Activated CD8-positive, alpha-beta memory T cell treated with anti-CD3 and anti-CD28 coated beads for 4 hours (primary cell): ENCODE measurements at places on chromosomes 6 and 20.

GRCh38 chr6:12245763-12246718 lies 44.1 kb upstream of the EDN1 start:
- no peak for DNase-seq

DNA sequence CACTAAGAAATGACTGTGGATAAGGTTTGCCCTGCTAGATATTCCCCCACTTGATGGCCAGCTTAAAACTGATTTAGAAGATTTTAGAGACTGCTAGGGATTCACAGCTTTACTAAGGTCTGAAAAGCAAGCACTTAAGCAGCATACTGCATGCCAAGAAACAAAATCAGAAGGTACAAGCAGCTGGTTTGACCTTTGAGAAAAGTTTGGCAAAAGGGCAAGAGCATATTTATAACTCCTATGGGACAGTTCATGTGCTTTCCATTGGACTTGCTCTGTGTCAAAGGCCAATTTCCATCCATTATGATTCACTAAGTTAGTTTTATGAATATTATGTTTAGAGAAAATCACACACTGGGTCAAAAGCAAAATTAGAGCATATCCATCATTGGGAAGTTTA lies 402.8 kb downstream of the PKHD1 start:
- no peak for DNase-seq

- DNase-seq, result no peak
Measured at GRCh38 chr6:158642097-158642601, 2.4 kb downstream of the DYNLT1 start.

GRCh38 chr6:88492824-88493223 lies 326.7 kb upstream of the CNR1 start:
- no peak for DNase-seq

DNA sequence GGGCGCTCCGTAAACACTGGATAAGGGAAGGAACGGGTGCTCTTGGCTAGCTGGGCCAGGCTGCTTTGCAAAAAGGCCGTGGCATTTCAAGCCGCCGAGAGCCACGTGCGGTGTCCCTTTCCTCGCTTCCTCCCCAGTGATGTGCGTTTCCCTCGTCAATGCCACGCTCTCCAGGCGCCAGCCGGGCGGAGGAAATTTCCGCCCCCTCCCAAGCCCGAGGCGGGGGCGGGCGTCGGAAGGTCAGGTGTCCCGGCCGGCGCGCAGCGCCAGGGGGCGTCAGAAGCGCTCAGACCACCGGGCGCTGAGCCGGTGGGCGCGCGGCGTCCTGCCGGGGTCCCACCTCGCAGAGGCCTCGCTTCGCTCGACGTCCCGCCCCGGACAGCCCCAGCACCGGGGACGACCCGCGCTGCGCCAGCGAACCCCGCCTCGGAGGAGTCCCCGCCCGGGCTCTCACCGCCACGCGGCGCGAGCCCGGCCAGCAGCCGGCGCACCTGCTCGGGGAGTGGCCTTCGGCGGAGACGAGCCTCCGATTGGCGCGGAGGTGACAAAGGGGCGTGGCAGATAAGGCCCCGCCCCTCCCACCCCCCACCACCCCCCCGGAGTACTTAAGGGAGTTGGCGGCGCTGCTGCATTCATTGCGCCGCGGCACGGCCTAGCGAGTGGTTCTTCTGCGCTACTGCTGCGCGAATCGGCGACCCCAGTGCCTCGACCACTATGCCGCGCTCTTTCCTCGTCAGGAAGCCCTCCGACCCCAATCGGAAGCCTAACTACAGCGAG lies at the start of gene SNAI1:
Gene SNAI1, plus strand, starts transcription at position 635 of the 777 bp plus-strand sequence. Its CDS starts 80 bp downstream, at position 715.
- DNase-seq, result peak; percentile 59

DNA sequence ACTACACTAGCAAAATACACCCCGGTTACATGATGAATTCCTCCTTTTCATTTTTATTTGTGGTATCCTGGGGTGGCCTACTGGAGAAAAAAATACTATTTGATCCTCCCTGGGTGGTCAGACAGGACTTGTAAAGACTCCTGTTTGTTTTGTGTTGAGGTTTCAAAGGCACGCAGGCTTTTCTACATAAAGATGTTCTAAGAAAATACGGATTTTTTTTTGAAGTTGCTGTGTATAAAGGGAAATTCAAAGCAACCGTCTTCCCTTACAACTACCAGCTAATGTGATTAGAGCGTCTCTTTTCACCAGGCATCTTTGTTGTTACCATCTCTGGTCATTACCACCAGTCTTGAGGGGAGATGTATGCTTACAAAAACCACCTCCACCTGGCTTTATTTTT lies 187.1 kb downstream of the SOX4 start:
- DNase-seq, result no peak

DNA sequence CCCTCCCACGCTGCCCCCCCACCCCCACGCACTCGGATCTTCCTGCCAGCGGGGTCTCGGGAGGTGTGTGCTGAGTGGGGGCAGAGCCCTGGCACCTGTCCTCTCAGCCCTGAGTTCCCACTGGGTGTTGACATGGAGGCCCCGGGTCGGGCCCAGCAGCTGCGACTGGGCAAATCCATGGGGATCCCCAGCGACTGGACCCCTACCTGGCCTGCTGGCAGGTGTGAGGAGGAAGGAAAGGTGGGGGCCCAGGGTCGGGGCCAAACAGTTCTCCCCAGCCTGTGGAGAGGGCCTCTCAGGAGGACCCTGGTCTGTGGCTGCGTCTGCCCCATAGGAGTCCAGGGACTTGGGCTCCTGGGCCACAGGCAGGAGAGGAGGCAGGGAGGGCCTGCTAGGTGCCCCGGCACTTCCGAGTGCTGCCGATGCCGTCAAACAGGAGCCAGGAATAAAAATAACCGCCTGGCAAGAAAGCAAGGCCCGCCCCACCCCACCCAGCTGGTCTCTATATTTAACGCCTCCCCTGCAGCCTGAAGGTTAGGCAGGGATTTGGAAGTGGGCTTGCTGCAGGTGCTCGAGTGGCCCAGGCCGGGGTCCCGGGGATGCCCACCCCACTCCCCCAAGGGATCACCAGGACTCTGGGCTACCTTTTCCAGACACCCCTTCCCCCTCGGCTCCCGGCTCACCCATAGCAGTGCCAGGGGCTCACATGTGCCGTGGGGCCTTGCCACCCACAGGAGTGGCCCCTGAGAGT lies 1.4 kb upstream of the EEF1A2 start:
- DNase-seq, result no peak

DNA sequence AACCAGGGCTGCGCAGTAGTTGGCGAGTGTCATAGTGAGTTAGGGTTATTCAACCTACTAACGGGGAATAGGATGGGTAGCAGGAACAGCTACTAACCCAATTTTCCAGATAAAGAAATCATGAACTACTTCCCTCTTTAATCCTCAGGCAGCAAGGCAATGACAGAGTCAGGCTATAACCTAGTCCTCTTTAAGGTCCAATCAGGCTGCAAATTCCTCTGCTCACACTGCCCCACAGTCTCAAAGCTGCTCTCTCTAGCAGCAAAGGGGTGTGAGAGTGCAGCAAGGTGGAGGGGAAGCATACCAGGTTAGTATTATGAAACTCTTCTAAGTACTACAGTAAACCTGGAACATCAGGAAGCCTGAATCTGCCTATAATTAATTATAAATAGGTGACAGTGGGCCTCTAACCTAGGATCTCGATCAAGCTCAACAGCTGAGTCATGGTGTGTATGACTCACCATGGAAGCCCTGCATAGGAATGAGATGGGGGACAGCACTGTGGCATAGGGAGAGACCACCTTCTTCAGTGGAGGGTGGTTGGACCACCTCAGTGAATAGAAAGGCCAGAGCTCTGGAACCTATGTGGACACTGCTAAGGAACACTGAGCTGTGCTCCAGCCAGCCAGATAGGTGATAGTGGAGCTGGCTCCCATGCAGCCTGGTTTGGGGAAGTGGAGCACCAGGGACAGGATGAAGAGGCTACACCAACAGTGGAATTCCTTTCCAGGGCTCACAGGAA lies 7.9 kb downstream of the PEX6 start:
- DNase-seq, result no peak

GRCh38 chr6:31830886-31831335 lies 3.4 kb downstream of the HSPA1B start:
- no peak for DNase-seq

GRCh38 chr6:117681162-117681741 lies 6.0 kb downstream of the NUS1 start:
- DNase-seq, result no peak

DNA sequence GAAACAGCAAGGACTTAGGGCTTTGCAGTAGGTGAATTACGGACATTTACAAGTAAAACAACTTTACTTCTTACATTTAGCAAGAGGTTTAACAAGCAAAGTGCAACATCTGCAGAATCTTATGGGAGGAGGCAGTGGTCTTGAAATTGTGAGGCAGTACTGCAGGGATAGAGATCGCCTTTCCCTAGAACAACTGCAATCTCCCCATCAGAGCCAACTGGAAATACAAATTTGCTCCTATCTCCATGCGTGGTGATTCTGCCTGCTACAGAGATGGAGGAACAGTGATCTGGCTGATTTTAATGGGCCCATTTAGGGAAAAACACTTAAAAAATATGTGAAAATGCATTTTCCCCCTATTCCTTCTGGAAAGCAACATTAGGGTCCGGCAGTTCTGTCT lies 25.9 kb downstream of the GNAS start:
- DNase-seq, result no peak

DNA sequence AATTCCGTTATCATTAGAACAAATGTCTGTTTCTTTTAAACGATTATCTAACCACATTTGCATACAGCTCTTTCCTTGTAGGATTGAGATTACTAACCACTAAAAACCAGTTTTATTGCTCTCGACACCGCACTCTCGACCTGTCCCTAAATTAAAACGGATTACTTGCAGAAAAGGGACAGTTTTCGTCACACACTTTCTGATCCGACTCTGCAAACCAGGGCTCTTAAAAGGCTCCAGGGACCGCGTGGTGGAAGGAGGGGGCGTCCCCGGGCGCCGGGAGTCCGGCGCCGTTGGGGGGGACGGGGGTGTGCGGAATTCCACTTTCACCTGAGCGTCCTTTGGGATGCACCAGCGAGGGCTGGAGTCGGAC lies 731 bp downstream of the MAK start:
- DNase-seq, result no peak

GRCh38 chr6:89120371-89120770 lies 2.5 kb upstream of the SRSF12 start:
- DNase-seq, result no peak

DNA sequence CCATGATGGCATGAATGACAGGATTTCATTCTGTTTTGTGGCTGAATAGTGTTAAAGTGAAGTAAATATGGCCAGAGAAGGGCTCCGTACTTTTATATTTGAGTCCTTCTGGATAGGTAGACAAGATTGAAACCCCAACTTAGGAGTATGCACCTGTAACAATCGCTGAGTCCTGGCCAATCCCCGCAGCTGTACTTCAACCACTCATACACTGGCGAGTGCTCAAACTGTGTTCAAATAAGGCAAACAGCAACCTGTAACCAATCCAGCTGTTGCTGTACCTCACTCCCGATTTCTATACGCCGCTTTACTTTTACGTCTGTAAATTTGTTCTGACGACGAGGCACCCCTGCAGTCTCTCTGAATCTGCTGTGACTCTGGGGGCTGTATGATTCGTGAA lies 6.7 kb downstream of the TTLL2 start:
- no peak for DNase-seq

DNA sequence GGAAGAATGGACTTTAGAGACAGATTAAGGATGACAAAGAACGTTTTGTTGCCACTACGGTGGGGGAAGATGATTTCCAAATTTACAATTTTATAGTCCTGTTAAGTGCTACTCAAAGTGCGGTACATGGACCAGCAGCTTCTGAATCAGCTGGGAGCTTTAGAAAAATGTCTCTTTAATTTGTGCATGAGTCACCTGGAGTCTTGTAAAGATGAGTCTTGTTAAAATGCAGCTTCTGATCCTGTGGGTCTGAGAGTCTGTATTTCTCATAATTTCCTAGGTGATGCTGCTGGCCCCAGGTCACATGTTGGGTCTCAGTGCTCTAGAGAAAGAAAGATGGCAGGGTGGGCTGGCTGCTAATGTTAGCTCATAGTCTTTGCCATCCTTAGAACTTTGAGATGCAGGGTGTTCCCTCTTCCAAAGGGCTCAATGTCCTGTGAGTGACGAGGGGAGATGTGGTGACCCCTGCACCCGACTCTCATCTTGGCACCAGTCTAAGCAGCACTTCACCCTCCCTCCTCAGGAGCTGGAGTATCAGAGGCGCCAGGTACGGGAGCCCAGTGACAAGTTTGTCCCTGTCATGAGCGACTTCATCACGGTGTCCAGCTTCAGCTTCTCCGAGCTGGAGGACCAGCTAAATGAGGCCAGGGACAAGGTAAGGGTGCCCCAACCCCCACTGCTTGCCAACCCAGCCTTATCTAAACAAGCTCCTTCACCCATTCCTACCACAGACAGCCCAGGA lies 34.5 kb downstream of the MOCS1 start:
- DNase-seq, result no peak

GRCh38 chr6:34922177-34922663 lies 33.2 kb downstream of the ANKS1A start:
- no peak for DNase-seq

GRCh38 chr6:29028821-29029220 lies 16.2 kb downstream of the OR2W1 start:
- DNase-seq, result no peak

DNA sequence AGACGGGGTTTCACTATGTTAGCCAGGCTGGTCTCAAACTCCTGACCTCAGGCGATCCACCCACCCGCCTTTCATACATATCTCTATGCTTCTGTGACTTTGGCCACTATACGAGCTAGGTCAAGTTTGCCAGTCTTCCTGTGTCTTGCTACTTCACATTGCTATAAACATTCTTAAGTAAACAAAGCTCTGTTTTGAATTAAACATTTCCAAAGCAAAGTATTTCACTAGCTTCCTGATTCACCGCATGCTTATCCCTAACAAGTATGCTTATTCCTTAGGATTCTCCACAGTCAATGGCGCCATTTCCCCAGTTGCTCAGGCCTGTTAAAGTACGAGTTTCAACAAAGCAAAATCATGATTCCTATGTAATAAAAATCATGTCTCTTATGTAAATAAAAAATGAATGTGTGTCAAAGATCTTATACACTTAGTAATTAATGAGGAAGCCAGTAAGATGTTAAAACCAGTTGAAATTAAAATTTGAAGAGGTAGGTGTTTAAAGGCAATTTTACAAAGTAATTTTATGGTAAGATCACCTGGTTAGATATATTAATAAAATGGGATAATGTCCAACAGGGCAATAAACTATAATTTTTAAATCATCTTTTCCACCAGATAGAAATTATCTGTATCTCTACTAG lies 88.5 kb downstream of the PRKN start:
- DNase-seq, result no peak

GRCh38 chr6:149830731-149831307 lies 33.3 kb downstream of the LRP11 start:
- DNase-seq, result no peak

GRCh38 chr20:51426718-51427650 lies 115.5 kb downstream of the NFATC2 start:
- no peak for DNase-seq

- DNase-seq, result no peak
Measured at GRCh38 chr6:13710552-13711323, 897 bp downstream of the RANBP9 start.
